ENCODE measurements at places on chromosomes 6 and 20.

- DNase-seq: no peak
Measured at GRCh38 chr6:44388135-44388487, 605 bp downstream of the CDC5L start.

DNA sequence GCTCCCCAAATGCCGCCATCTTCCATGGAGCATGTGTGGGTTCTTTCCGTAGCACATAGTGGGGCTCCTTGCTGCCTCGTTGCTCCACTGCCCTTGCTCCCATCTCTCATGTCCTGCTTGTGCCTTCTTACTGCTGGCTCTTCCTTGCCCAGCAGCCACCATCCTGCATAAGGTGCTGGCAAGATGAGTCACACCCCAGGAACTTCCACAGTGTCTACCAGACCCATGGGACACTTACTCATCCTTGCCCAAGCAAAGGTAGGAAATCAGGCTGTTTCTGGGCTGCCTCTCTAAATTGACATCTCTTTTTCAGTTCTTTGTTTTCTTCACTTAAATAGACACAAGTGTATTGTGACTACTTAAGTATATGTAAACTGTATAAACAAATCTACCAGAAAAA lies 39.4 kb upstream of the RGS17 start:
- no peak for DNase-seq

DNA sequence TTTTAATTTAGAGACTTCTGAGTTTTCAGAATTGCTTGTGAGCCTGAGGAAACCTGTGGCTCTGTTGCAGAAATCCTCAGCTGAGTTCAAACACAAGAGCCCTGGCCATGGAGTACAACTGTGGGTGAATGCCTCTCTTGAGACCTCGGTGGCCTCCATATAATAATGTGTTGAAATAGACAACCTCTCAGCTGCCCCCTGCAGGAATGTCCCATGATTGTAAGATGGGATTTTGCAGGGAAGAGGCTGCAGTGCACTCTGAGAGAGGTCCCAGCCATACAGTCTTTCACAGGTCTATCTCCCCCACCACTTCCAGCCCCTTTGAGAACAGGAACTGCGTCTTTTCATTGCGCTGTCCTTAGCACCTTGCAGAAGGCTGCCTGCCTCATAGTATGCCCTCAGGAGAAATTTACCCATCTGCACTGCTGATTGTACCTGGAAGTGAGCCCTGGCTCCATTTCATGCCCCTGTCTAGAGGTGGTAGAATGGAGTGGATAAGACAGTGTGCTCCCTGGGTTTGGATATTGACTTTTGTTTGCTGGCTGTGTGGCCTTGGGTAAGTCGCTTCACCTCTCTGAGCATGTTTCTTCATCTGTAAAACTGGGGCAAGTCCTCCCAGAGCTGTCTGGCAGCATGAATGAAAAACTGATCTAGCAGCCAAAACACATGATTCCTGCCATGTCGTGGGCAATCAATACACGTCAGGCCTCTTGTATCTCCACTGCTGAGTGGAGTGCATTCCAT lies 16.8 kb upstream of the CDH22 start:
- no peak for DNase-seq

GRCh38 chr20:22801528-22801927 lies 217.2 kb upstream of the FOXA2 start:
- DNase-seq: no peak

- DNase-seq: no peak
Measured at GRCh38 chr6:24961852-24962251, 26.1 kb upstream of the RIPOR2 start.

GRCh38 chr6:33846226-33846625 lies 42.4 kb upstream of the MLN start:
- no peak for DNase-seq

DNA sequence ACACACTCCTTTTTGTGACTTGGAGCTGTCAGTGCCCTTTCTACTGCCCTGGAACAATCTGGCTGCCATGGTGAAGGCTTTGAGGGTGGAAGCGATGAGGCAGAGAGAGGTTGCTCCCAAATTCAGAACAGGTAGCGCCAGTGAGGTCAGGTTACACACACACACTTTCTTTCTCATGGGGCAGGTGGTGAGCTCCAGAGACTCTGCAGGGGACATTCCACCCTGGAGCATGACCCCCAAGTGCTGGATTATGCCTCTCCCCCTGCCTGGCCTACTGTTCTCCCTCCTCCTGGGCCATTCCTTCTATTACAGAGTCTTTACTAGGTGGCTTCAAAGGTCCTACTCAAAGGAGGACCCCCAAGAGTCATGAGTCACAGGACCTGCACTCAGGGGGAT lies 98.0 kb downstream of the EYA2 start:
- no peak for DNase-seq

DNA sequence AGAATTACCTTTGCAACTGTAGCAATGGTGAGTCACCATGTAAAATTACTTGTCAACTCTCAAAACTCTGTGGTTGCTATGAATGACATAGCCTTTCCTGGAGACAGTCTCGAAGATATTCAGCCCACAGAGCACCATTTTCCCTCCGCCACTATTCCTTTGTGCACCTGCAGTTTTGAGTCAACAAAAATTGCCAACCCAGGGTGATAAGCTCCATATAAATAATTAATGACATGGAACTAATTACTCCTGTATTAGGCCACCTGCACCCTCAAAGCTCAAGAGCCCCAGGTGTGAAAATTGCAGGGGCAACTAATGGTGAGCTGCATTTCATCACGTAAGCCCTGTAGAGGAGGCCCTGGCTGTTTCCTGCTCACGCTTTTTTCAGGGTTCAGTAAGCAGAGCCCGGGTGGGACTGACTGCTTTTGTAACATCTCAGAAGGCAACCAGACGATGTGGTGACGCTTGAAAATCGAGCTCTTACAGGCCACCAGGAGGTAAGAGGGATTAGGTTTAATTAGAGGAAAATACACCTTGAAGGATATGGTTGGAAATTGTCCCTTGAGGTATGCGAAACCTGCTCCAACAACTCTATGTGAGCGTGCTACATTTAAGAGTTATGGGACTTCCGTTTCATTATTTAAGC lies 70.8 kb downstream of the BMP2 start:
- no peak for DNase-seq

- DNase-seq: no peak
Measured at GRCh38 chr6:12232339-12232738, 57.8 kb upstream of the EDN1 start.

GRCh38 chr6:80535914-80536565 lies 429.6 kb downstream of the BCKDHB start:
- DNase-seq: no peak

DNA sequence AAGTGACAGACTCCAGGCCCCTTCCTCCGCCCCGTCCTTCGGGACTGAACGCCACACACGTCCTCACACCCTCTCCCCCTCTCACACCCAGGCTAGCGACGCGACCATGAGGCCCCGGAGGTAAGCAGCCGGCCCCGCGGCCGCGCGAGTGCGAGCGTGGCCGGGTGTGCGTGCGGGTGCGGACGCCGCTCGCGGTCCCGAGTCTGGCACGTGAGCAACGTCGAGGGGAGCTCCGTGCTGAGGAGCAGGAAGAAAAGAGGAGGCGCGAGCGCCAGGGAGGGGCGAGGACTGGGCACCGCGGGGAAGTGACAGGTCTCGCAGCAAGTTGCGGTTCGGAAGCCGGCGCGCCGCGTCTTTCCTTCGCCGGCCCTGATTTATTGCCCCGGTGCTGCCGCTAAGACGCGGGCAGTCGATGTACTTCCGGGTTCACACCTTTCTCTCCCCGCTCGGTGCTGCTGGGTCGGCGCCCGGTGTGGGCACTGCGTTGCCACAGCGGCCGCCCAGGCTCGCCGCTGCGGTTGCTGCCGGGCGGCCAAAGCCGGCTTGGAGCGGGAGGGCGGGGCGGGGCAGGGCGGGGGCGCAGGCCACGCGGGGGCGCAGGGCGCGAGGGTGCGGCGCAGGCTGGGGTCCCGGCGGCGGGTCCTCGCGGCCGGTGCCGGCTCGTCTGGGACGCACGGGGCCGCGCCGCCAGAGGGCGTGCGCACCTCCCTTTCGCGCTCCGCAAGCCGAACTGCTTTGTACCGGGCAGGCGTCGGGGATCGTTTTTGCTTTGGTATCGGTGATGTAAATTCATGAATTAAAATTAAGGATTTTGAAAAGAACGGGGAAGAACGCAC lies 15.8 kb upstream of the LIN28B start:
- DNase-seq: no peak

DNA sequence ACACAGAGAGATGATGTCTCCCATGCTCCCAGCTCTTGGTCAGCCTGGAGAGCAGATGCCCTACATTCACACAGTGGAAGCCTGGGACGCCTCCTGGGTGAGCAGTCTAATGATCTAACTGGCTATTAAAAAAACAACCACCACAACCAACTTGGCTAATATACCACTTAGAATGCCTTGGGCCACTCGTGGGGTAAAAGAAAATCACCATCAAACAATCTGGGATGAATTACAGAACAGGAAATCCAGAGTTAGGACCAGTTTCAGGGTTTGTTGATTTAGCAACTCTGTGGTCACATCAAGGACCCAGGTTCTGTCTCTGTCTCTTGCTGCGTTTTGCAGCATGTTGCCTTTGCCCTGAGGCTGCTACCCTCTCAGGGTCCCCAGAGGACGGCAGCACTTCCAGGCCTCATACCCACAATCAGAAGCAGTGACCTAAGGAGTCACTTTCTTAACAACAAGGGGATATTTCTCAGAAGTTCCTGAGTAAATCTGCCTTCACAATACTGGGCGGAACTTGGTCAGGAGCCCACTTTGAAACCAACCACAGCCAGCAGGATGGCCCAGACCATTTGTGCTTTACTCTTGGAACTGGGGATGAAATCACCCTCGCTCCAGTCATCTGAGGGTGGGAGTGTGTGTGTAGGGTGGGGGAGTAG lies 118.7 kb downstream of the CLIC5 start:
- DNase-seq: no peak

DNA sequence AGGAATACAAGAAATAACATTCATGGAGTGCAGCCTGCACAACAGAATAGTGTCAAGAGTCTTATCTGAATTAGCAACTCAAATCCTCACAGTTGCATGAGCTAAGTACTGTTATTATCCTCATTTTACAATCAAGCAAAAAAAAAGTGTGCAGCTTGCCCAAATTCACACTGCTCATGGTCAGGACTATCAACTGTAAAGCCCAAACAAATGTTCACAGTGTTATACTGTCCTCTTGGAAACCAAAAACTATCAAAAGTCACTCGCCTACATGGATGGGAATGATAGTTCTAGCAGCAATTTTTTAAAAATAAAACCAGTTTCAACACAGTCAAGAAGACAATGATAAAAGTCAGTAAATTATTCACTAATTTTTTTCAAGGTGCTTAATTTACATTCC lies 114.6 kb upstream of the HSF2 start:
- no peak for DNase-seq

GRCh38 chr6:90049295-90049694 lies 155.0 kb downstream of the GJA10 start:
- no peak for DNase-seq

DNA sequence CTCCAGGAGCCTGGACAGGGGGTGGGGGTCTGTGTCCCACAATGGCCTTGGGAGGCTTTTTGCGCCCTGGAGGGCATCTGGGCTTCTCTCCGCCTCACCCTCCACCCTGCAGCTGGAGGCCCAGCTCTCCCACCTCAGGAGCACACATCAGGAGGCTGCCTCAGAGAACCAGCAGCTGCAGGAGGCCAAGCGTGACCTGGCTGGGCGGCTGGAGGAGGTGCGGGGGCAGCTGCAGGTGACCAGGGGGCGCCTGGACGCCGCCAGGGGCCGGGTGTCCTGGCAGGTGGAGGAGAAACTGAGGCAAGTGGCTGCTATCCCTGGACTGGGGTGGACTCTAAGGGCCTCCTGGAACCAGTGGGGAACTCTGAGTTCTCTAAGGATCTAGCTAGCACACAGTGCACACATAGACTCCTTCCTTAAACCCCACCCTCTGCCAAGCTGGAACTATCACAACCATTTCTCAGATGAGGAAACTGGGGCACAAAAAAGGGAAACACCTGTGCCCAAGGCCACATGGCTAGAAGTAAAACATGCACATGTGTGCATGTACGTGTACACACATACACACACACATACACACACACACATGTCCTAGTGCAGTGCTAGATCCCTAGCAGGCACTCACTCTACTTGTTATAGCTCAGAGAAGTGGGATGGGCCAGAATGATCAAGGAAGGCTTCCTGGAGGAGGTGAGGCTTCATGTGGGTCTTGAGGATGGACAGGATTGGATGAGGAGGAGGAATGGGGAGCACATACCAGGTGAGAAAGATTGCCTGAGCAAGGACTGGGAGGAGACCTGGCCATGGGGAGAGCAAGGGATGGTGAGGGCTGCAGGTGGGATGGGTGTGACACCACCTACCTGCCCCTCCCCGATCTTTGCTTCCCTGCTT lies 22.9 kb downstream of the RAB44 start:
- DNase-seq: no peak

- no peak for DNase-seq
Measured at GRCh38 chr20:47501116-47501481, 588 bp upstream of the NCOA3 start.

DNA sequence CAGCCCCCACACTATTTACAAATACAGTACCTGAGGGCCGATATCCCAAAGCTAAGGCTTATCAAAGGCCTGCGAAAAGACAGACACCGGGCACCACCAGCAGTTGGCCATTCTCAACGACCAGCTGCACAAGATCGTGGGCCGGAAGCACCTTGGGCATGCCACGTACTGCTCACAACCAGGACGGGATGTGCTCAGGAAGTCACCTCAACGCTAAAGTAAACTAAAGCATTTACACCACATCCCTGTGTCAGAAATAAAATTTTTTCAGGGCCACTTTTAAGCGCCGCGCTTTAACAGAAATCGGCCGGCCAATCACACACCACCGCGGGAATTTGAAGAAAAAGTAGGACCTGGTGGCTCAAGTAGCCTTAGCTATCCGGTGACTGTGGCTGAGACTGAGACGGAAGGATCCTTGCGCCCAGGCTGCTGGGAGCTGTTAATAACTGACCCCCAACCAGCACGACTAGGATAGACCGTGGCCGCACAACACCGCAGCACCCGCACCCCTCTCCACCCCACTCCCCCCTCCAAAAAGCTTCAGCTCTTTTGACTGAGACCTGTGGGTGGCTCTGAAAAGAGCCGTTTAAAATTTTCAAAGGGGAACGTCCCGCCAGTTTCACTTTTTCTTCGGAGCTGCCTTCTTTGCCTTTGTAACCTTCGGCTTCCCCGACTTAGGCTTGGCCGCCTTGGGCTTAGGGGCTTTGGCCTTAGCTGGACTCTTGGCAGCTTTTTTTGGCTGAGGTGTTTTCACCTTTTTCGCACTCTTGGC lies 131.2 kb upstream of the BTN3A2 start:
- DNase-seq: no peak

DNA sequence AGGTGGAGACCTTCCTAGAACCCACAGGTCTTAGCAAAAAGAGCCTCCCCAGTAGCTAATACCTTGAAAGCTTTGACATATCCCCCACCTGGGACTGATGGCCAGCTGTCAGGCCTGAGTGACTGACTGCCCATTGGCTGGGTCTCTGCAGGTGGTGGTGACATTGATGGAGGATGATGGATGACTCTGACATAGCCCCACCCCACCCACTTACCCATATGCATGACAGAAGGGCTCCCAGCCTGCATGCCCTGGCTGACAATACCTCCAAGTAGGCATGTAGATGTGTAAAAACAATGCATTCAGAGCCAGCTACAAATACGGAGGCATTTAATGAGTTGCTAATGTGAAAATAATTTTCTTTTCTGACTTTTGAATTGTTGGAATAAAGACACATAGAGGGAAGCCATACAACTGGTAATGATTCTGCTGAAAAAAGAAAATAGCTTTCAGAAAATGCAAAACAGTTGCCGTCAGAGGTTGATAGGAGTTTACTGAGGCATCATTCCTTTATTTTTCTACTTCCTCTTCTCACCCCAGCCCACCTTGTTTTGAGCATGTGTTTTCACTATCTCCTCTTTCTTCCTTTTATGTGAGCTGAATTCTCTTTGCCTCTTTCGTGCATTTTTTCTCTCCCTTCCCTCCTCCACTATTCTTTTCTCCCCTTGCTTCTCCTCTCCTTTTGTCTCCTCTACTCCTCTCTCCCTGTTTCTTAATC lies 70.6 kb downstream of the OLIG3 start:
- DNase-seq: no peak
